ENCODE measurements at places on chromosomes 1 and 21.
A peak's percentile ranks its signal among the peaks of the same experiment; 100 is the strongest.

GRCh38 chr1:243230914-243231313, 24.2 kb downstream of the CEP170 start:
- DNase-seq = peak; percentile 76

DNA sequence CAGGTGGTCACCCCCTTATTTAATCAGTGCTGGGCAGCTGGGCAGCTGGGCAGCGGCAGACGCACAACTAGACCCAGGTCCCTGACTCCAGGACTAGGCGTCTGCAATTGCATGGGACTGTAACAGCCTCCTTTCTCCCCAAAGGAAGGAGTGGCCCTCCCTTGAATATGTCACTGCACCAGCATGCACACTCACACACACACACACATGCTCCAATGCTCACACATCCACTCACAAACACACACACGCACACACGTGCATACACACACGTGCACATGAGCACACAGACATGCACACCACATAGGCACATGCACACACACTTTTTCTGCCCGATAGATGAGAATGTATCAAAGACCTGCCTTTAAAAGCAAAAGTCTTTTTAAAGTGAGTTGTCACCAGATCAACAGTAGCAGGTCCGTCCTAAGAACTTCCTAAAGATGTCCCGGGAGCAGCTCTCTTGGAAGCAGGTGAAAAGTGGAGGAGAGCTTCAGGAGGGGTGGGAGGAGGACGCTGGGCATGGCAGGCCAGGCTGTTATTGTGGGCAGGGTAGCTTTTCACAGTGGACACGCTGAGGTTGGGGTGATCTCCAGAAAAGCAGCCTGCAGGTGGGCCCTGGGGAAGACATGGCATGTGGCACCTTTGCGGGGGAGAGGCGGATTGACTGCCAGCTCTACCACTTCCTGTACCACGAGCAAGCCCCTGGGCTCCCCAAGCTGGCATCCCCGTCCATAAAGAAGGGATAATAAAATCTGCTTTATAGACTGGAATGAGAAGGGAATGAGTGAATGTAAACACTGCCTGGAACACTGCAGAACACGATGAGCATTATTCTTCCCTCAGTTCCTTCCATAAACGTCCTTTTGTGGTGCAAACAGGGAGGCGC, 1.7 kb downstream of the PDE9A start:
- DNase-seq = no peak

- DNase-seq = no peak
Observed at GRCh38 chr1:244952280-244952933, 88.1 kb upstream of the HNRNPU start.

DNA sequence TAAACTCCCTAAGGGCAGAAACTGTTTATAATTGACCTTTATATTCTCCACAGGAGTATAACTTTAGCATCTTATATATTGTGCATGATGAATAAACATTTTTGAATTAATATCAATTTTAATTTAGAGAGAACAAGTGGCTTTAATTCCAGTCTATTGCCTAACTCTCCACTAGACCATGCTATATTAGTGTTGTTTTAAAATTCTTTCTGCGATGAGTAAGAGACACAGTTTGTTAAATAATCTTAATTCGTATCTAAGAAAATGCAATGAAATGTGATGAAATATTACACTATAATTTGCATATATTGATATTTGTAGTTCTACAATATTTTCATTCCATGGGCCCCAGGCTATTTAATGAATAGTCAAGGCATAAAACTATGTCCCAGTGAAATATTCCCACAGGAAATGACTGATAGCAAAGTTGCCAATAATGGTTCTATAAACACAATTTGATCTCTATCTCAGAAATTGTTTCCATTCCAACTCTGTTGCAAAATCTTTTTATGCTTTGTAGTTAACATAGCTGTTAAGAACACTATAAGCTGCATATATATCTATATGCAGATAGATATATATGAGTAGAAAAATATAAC, 2.9 kb upstream of the SYDE2 start:
- no peak for DNase-seq

GRCh38 chr1:111666828-111667227, 47.2 kb downstream of the RAP1A start:
- no peak for DNase-seq

DNA sequence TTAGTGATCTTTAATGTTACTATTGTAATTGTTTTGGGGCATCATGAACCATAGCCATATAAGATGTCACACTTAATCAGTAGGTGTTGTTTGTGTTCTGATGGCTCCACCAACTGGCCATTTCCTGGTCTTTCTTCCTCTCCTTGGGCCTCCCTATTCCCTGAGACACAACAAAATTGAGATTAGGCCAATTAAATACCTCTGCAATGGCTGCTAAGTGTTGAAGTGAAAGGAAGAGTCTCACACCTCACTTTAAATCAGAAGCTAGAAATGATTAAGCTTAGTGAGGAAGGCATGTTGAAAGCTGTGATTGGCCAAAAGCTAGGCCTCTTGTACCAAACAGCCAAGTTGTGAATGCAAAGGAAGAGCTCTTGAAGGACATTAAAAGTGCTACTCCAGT, 30.7 kb downstream of the PPP2R5A start:
- peak; percentile 76 for DNase-seq

GRCh38 chr1:57254022-57254421, 169.8 kb downstream of the DAB1 start:
- no peak for DNase-seq

DNA sequence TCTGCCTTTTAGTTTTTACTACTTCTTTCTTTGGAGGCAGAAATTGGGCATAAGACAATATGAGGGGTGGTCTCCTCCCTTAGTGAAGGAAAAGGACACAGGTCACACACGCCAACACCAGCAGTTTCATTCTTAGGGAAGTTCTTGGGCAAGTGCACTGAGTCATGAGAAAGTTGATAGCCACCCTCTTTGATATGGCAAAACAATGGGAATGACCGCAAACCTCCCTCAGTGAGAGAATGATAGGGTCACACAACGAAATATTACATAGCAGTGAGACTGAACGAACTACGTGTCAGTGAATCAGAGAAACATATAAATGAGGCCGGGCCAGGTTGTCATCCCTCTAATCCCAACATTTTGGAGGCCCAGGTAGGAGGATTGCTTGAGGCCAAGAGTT, 20.0 kb downstream of the IL6R start:
- no peak for DNase-seq

GRCh38 chr21:32334980-32335531, 36.4 kb downstream of the MRAP start:
- no peak for DNase-seq

DNA sequence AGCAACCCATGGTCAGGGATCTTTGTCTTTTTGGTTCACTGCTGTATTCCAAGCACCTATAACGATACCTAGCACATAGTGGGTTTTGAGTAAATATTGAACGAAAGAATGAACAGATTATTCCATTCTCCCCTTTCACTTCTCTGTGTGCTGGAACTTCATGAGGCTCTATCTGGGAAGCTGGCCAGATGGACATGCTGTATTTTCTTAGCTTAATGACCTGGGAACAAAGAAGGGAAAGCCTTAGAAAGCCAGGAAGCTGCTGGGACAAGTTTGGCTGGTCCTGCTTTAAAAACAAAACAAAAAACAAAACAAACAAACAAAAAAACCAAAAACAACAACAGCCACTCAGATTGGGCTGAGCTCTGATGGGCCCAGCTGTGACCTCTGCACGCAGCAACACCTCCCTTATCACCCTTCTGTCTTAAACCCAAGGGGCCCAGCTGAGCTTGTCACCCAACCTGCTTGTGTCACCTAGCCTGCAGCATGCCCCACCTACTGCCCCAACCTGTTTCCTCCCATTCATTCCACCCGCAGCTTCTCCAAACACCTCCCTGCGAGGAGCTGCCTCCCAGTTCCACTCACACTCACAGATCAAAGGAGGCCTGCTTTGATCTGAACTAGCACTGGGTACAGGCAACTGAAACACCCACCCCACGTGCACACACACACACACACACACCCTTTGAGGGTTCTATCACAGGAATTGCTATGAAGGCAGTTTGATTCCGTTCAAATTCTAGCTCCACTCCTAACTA, 37.1 kb downstream of the SLC30A1 start:
- DNase-seq = no peak

DNA sequence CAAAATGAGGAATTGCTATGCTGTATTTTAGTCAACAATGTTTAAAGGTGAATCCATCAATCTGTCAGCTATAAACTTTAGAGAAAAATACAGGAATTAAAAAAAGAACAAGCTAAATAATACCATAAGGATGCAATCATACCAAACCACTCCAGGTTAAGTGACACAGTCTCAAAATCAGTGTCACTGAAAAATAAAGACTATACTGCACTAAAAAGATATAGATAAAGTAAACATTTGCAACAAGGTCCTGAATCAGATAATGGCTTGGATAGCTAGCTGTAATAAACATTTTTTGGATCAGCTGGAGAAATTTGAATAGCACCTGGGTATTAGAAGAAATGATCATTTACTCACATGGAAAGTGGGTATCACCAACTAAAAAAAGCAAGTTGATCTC, 7.8 kb downstream of the GPBP1L1 start:
- no peak for DNase-seq

- DNase-seq = no peak
Observed at GRCh38 chr1:84968101-84968500, 28.8 kb downstream of the MCOLN2 start.

DNA sequence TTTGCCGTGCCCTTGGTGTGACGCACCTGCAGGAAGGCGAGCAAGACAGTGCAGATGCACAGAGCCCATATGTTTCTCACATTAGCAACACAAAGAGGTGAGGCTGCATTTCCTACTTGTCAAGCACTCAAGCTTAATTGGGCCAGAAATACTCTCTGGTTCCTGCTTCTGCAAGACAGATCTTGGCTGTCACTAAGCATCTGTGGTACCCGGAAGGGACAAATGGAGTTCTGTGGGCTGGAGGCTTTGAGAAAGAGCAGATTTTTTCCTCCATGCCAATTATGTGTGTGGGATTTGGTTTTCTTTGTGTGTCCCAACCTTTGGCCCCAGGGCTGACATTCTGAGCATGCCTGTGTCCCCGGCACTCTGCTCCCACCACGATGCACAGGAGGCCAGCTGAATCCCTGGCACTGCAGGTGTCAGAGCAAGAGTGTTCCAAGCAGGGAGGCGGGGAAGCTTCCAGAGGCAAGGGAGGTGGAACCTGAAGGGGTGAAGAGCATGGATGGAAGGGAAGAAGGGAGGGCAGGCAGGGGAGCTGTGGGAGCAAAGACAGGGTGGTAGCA, 52.0 kb upstream of the STUM start:
- no peak for DNase-seq

DNA sequence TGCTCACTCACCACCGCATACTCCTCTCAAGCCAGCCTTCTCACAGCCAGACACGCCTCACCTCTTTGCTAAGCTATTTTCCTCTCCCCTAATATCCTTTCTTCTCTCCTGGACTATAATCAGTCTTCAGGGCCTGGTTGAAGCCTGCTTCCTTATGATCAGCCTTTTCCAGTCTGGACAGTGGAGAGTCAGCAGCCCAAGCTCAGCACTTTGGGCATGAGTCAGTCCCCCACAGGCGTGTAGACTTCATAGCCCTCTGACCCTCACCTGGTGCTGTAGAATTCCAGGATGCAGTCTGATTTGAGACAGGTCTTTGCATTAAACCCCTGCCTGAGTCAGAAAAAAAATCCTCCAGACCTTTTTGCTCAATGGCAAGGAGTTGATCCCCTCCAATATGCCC, 2.5 kb downstream of the HPCAL4 start:
- no peak for DNase-seq

DNA sequence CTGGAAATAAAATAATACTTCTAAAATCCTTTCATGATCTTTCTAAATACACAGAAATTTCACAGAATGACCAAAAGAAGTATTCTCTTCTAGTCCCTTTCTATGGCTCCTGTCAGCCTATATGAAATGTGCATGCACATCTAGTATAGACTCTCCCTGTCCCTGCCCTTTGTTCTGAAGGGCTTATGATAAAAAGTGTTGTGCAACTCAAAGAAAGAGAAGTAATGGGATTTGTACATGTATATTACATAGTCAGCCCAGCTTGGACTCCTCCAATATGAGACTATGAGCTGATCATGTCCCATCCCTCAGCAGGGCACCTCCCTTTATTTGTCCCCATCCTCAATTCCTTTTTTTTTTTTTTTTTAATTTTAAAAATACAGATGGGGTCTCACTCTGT, 42.1 kb upstream of the LAX1 start:
- peak; percentile 38 for DNase-seq

GRCh38 chr1:152014943-152015342, 21.3 kb upstream of the S100A10 start:
- no peak for DNase-seq

DNA sequence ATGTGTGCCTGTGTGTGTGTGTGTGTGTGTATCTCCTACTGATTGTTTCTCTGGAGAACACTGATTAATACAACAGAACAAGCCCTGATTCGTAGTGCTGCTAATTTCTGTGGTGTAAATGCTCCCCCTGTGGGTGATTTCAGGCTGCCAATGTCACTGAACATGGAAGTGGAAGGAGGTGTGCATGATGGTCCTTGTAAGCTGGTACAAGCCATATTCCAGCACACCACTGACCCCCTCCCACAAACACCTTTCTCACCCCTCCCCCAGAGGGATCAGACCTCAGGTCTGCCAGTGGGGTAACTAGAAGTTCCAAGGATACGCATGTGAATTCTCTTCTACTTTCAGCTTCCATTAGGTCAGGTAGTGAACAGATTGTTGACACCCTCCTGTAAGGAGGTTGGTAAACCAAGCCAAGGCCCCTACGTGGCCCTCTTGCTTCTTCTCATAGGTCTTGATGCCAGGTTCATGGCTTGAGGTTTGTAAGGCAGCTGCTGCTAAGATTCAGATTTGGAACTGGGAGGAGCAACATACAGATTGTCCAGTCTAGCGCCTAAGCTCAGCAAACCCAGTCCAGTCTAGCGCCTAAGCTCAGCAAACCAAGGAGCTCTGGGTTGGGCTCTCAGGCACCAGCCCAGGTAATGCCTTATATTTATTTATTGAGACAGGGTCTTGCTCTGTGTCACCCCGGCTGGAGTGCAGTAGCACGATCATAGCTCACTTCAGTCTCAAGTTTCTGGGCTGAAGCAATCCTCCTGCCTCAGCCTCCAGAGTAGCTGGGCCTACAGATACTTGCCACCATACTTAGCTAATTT, 38.7 kb downstream of the DHCR24 start:
- no peak for DNase-seq

DNA sequence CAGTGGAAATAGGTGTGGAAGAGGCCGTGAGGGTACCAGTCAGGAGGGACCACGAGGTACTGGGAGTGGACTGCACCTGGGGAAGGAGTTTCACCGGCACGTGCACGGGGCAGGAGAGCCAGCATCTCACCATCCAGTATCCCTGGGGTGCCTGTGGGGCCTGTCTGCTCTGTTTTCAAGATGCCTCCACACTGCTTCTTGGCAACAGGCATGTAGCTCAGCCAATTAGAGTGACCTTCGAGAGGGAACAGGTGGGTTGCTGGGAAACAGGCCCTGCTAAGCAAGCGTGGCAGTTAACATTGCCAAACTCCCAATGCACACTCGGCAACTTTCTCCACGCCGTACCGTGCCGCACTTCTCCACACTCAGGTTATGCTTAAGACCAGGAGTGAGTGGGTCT, 17.7 kb downstream of the KCNC4 start:
- no peak for DNase-seq
